ENCODE measurements at places on chromosomes 7 and 10. TPM values are rescaled to one million over a fixed set of nuclear protein-coding genes. Genes with fewer than 3 reads are reported as not detected.

CPA2 gene
- total RNA-seq, result not detected

ZWINT gene
- 0.25 TPM for total RNA-seq

LIMK1 gene
- total RNA-seq, result 3.6 TPM

NXPH1 gene
- not detected for total RNA-seq

ASB4 gene
- 0.09 TPM for total RNA-seq

- H3K4me3 ChIP-seq, result no peak overlapping the region
- no peak for DNase-seq
- H3K27me3 ChIP-seq, result no peaks in the 10 kb centered on the region
- H3K4me1 ChIP-seq, result no peaks in the 10 kb centered on the region
- no peaks in the 10 kb centered on the region for H3K36me3 ChIP-seq
Measured at GRCh38 chr7:50371551-50372021, 67.1 kb downstream of the IKZF1 start.

- H3K27me3 ChIP-seq, result peaks cover 2% of the 10 kb centered on the region
- H3K4me1 ChIP-seq, result no peaks in the 10 kb centered on the region
- no peak overlapping the region for H3K4me3 ChIP-seq
- no peak overlapping the region for H3K27ac ChIP-seq
- H3K36me3 ChIP-seq, result no peaks in the 10 kb centered on the region
Measured at GRCh38 chr7:101302641-101303101, 18.9 kb downstream of the IFT22 start.

GRCh38 chr7:47669178-47669891 is 87.4 kb upstream of the TNS3 start:
- H3K36me3 ChIP-seq, result no peaks in the 10 kb centered on the region
- H3K4me1 ChIP-seq, result no peaks in the 10 kb centered on the region
- H3K27ac ChIP-seq, result peak overlapping the region; percentile 9
- no peak for DNase-seq

DNA sequence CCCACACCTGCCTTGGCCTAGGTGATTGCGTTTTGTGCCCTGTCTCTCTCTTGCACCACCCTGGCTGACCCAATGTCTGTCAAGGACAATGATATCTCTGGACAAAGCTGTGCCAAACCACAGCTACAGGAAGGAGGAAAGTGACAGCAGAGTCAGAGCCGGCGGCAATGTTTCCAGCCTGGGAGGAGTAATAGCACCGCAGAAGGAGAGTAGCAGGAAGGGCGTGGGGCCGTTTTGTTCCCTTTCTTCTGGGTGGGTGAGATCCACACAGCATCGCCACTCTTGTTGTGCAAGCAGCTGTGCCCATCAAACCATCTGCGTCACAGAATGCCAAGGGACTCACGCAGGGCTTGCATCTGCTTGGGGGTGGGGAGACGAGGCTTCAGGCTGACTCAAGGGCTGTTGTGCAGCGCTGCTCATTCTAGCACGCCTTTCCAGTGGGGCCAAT is 341.6 kb upstream of the AUTS2 start:
- H3K4me1 ChIP-seq, result peaks cover 6% of the 10 kb centered on the region
- no peaks in the 10 kb centered on the region for H3K27me3 ChIP-seq
- H3K27ac ChIP-seq, result no peak overlapping the region
- no peak overlapping the region for H3K4me3 ChIP-seq
- no peaks in the 10 kb centered on the region for H3K36me3 ChIP-seq

GRCh38 chr7:77954773-77955555 is 156.4 kb downstream of the PHTF2 start:
- no peak overlapping the region for H3K4me3 ChIP-seq
- H3K4me1 ChIP-seq, result no peaks in the 10 kb centered on the region
- DNase-seq, result no peak
- no peaks in the 10 kb centered on the region for H3K27me3 ChIP-seq
- H3K27ac ChIP-seq, result no peak overlapping the region

DNA sequence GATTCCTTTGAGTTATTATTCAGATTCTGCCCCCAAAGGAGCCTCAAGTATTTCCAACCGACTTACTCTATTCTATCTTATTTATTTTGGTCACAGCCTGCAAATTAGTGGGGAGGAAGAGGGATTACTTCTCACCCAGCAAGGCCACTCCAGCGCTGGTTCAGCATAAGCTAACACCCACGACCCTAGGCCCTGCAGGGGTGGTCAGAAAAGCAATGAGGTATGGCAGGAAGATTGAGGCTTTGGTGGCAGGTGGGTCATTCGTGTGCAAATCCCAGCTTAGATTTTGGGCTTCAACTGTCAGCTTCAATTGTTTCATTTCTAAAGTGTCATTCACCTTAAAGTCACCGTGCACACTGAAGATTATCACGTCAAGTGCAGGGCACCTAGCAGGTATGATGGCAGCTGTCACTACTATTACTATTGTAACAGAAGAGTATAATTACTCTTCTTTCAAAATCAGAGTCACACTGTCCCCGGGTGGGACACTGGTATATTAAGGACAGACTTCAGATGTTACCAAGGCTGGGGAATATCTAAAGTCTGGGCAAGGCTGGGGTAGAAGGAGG is 48.8 kb upstream of the OPTN start:
- DNase-seq, result no peak
- H3K4me1 ChIP-seq, result no peaks in the 10 kb centered on the region
- H3K36me3 ChIP-seq, result no peaks in the 10 kb centered on the region
- no peaks in the 10 kb centered on the region for H3K27me3 ChIP-seq
- no peak overlapping the region for H3K4me3 ChIP-seq

DNA sequence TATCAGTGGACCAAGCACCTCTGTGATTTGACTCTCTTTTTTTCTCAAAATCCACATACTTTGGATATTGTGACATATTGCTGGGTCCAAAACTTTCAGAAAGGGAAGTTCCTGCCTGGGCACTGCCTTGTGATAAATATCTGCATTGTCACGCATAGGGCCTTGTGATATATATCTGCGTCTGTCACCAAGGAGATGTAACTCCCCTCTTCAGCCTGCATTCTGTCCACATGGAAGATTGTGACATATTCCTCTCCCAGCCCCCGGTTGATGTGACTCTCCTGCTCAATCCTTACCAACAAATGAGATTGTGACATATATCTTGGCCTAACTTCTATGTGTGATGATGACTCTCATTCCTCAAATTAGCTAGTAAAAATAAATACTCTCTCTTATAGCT is 25.4 kb upstream of the ZNF107 start:
- no peaks in the 10 kb centered on the region for H3K27me3 ChIP-seq
- no peak for DNase-seq
- H3K4me1 ChIP-seq, result no peaks in the 10 kb centered on the region
- no peak overlapping the region for H3K4me3 ChIP-seq
- no peak overlapping the region for H3K27ac ChIP-seq

GRCh38 chr10:3892440-3893425 is 107.7 kb upstream of the KLF6 start:
- no peaks in the 10 kb centered on the region for H3K4me1 ChIP-seq
- H3K36me3 ChIP-seq, result no peaks in the 10 kb centered on the region
- no peak for DNase-seq
- no peak overlapping the region for H3K4me3 ChIP-seq
- no peak overlapping the region for H3K27ac ChIP-seq
- no peaks in the 10 kb centered on the region for H3K27me3 ChIP-seq

GRCh38 chr10:42998481-42999384 is 78.1 kb upstream of the RET start:
- H3K4me1 ChIP-seq, result no peaks in the 10 kb centered on the region
- no peaks in the 10 kb centered on the region for H3K36me3 ChIP-seq
- H3K4me3 ChIP-seq, result no peak overlapping the region
- DNase-seq, result peak; percentile 28
- no peak overlapping the region for H3K27ac ChIP-seq

DNA sequence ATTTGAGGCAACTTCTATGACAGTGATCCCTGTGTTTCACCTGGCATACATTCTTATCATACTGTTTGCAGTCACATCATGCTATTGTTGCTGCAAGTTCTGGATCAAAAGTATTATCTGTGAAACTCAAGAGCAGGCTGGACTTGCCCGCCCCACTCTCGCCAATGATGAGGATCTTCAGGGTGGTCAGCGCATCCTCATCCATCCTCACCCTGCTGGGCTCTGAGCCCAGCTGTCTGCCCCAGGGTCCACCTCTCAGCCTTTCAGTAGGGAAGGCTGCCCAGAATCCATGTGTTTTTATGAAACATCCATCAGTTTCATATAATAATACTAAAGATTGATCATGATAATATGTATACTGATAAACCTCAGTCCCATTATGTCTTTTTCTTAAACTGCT is 55.4 kb upstream of the KIF5B start:
- no peaks in the 10 kb centered on the region for H3K4me1 ChIP-seq
- H3K27ac ChIP-seq, result no peak overlapping the region
- no peak for DNase-seq
- H3K27me3 ChIP-seq, result no peaks in the 10 kb centered on the region

GRCh38 chr7:132441935-132442334 is 134.3 kb downstream of the PLXNA4 start:
- DNase-seq, result no peak
- no peaks in the 10 kb centered on the region for H3K27me3 ChIP-seq

DNA sequence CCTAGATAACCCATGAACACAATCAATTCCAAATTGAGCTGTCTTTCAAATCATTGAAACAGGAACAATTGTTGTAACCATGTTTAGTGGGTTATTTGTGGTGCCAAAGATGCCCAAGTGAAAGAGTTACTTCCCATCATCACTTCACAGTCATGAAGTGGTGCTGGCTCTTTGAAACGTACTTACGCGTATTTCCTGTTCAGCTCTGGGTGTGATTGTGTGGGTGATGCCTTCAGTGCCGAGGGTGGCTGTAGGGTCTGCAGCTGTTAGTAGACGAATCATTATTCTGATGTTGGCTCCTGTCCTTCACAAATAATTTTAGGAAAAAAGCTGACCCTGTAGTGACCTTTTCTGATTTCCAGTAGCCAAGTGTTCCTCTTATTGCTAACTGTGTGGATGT is 323.1 kb upstream of the KIAA1217 start:
- H3K27me3 ChIP-seq, result no peaks in the 10 kb centered on the region
- no peak overlapping the region for H3K4me3 ChIP-seq
- H3K4me1 ChIP-seq, result no peaks in the 10 kb centered on the region
- no peak overlapping the region for H3K27ac ChIP-seq
